ENCODE measurements at places on chromosomes 7 and 10. TPM values are rescaled to one million over a fixed set of nuclear protein-coding genes. Genes with fewer than 3 reads are reported as not detected.

UTF1 gene
- total RNA-seq = not detected

CUZD1 gene
- 0.44 TPM for total RNA-seq

GDF2 gene
- total RNA-seq = not detected

RBP4 gene
- 628 TPM for total RNA-seq

FAM25G gene
- total RNA-seq = not detected

RBM20 gene
- 0.88 TPM for total RNA-seq

SPDYE5 gene
- total RNA-seq = not detected

POP7 gene
- 32.8 TPM for total RNA-seq

IFIT2 gene
- total RNA-seq = 9.4 TPM

MEOX2 gene
- 32.6 TPM for total RNA-seq

PNLIPRP2 gene
- total RNA-seq = not detected

FKBP9 gene
- total RNA-seq = 249 TPM

TUBB8 gene
- not detected for total RNA-seq

AVPI1 gene
- 56.3 TPM for total RNA-seq

LEP gene
- total RNA-seq = 712 TPM

TUBAL3 gene
- total RNA-seq = 0.57 TPM

SPDYE8 gene
- not detected for total RNA-seq

TMEM273 gene
- total RNA-seq = 16.1 TPM

COA1 gene
- total RNA-seq = 51.8 TPM

CLDN3 gene
- total RNA-seq = not detected

PPP1R17 gene
- total RNA-seq = not detected

POMZP3 gene
- 6.8 TPM for total RNA-seq

ANKRD61 gene
- total RNA-seq = 1.3 TPM

KLHDC10 gene
- total RNA-seq = 18.9 TPM

PDK4 gene
- 1,374 TPM for total RNA-seq

CDC14C gene
- not detected for total RNA-seq

Measured in subcutaneous adipose tissue (tissue), 4 donors.